ENCODE measurements at places on chromosomes 6 and 20. TPM values are rescaled to one million over a fixed set of nuclear protein-coding genes. Genes with fewer than 3 reads are reported as not detected.

DNA sequence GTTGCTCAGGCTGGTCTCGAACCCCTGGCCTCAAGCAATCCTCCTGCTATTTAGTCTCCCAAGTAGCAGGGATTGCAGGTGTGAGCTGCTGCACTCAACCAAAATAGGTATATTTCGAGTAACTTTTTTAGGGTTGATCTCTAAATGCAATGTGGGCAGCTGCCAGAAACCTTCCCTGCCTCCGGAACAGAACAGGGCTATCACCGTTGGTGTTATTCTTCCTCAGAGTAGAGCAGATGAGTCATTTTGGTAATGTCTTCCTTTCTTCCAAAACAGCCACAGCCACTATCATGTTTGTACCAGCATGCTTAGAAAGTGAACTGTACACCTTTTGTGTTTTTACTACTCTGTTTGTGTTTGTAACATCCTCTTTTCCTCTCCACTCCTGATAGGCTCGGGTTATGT is 44.1 kb downstream of the SNX9 start:
- H3K4me1 ChIP-seq = peaks cover 24% of the 10 kb centered on the region
- H3K27me3 ChIP-seq = peaks cover 1% of the 10 kb centered on the region
- no peak for DNase-seq
- peak overlapping the region; percentile 18 for H3K4me3 ChIP-seq
- no peaks in the 10 kb centered on the region for H3K36me3 ChIP-seq
- peak overlapping the region; percentile 86 for H3K27ac ChIP-seq

DNA sequence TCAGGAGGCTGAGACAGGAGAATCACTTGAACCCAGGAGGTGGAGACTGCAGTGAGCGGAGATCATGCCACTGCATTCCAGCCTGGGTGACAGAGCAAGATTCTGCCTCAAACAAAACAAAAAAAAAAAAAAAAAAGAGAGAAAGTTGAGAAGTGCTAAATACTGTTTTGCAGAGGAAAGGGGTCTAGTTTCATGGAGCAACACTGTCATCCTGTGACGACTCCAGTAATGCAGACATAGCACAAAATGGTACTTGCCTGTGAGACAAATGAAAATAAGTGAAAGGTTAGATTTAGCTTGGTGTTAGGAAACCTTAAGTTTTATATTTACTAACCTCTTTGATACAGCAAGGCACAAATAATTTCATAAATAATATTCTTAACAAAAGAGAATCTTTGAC is 29.7 kb downstream of the CEP162 start:
- H3K4me1 ChIP-seq = no peaks in the 10 kb centered on the region
- H3K27me3 ChIP-seq = no peaks in the 10 kb centered on the region
- no peak overlapping the region for H3K4me3 ChIP-seq
- DNase-seq = no peak
- peaks cover 10% of the 10 kb centered on the region for H3K36me3 ChIP-seq

GRCh38 chr6:19465760-19466159 is 371.4 kb upstream of the ID4 start:
- no peak overlapping the region for H3K27ac ChIP-seq
- no peak for DNase-seq
- no peaks in the 10 kb centered on the region for H3K27me3 ChIP-seq
- no peaks in the 10 kb centered on the region for H3K36me3 ChIP-seq
- no peak overlapping the region for H3K4me3 ChIP-seq

The DZANK1 gene
- total RNA-seq = 6.4 TPM

The DEFB124 gene
- total RNA-seq = not detected

DNA sequence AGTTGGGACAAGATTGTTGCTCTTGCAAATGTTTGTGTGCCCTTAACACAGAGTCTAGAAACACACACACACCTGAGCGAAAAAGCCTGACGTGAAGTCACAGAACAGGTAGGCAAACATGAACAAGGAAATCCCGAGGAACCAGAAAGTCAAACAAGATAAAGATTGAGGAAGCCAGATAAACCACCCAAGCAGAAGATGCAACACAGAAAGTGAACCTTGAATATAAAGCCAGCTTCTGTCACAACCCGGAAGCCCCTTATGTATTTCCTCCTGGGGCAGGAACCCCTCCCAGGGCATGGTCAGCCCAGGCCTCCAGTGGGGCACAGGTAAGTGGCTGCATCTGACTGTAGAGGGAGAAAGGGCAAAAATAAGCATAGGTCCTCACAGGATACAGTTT is 158.2 kb upstream of the SUPT3H start:
- H3K36me3 ChIP-seq = no peaks in the 10 kb centered on the region
- no peak overlapping the region for H3K27ac ChIP-seq
- H3K4me3 ChIP-seq = no peak overlapping the region
- H3K27me3 ChIP-seq = peaks cover 5% of the 10 kb centered on the region

DNA sequence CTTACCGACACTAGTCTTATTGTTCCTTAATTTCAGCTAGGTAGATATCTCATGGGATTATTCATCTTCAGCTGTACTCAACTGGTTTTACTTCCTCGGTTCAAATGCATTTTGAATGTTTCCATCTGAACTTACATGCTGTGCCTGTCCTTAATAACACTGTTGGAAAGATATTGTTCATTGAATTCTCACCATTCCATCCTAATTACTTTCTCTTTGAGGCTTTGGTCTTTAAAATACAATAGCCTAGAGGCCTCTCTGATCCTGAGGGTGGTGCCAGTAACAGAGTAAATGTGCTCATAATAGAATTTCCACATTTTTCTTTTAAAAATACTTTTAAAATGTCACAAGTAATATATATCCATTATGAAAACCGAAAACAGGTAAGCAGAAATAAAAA is 54.0 kb downstream of the IL20RA start:
- no peak overlapping the region for H3K27ac ChIP-seq
- peak overlapping the region; percentile 80 for H3K4me3 ChIP-seq
- H3K36me3 ChIP-seq = no peaks in the 10 kb centered on the region
- H3K4me1 ChIP-seq = peaks cover 20% of the 10 kb centered on the region
- no peak for DNase-seq
- peaks cover 3% of the 10 kb centered on the region for H3K27me3 ChIP-seq

The SIRPD gene
- not detected for total RNA-seq

Measured in glutamatergic neuron (in vitro differentiated cells).